NT2/D1 (cell line): ENCODE measurements at places on chromosomes 6 and 20.

DNA sequence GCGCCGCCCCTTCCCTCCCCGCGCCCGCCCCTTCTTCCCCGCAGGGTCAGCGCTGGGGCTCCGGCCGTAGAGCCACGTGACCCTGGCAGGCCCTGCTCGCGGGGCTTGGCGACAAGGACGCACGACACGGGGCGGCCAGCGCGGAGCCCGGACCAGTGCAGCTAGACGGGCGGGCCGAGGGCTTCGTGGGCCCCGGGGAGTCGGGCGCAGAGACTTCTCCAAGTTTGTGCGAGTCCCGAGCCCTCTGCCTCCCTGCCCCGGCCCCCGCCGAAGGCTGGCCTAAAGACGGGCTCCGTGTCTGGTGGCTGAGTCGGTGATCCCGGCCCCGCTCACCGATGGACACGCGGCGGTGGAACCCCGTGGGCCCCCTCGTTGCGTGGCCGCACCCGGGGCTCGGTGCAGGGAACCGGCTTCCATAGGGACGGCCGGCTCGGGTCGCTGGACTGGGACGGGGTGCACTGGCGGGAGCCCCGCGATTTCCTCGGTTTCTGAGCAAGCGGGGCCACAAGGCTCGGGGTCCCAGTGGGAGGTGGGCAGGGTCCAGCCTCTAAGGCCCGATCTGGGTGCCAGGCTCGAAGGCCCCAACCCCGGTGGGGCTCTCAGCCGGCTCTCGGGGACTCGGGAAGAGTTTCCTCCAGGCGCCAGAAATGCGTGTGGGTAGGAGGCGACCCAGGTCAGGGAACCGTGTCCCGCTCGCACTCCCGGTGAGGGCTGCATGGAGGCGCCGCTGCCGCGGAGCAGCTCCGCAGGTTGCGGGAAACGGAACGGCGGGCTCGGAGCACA is 452 bp upstream of the GATA5 start:
- no peak for DNase-seq

DNA sequence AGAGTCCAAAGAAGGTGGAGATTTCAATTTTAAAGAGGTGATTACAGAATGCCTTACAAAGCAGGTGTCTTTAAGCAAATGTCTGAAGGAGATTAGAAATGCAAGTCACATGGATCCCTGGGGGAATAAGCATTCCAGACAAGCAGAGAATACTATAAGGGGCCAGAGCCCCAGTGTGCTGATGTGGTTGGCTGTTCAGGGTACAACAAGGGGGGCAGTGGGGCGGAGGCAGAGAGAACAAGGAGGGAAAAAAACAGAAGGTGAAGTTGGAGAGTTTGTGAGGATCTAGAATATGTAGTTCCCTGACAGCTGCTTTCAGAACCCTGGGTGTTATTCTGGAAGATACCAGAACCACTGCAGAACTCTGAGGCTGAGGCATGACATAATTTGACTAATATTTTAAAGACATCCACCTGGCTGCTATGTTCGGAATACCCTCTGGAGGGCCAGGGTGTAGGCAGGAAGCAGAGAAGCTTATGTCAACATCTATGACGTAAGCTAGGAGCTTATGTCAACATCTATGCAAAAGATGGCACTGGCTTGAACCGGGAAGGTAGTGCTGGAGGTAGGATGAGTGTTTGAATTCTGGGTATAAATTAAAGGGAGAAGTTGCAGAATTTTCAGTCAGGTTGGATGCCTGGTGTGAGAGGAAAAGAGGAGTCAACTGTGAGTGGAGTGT is 276.3 kb upstream of the AGPAT4 start:
- DNase-seq = no peak

GRCh38 chr6:13048113-13048512 is 280.2 kb downstream of the TBC1D7 start:
- no peak for DNase-seq

- DNase-seq = no peak
Measured at GRCh38 chr6:49805246-49805645, 18.2 kb upstream of the PGK2 start.

DNA sequence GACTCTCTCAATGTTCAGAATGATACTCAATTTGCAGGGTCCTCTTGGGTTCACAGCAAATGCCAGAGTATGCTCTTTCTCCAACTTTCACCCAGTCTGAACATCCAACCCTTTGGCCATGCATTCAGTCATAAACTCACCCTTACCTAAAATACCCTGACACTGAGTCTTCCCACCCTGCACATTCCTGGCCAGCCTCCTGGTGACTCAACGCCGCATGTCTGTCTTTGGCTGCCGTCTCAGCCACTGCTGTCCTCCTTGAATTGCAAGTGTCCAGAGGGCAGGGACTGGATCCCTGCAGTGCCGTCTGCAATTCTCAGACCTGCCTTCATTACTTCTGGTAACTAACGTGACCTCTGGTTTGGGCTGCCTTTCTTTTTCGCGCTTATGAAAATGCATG is 593.4 kb downstream of the QKI start:
- DNase-seq = no peak

- DNase-seq = no peak
Measured at GRCh38 chr6:117118490-117118889, 146.9 kb upstream of the VGLL2 start.

DNA sequence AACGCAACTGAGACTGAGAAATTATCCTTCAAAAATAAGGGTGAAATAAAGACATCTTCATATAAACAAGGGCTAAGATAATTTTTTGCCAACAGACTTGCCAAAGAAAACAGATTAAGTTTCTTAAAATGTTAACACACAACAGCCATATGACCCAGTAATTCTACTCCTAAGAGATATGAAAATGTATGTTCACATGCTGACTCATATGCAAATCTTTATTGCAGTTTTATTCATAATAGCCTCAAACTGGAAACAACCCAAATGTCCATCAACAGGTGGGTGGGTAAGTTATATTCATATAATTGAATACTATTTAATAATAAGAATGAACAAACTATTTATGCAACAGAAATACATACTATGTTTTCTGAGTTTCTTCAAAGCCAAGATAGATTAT is 140.1 kb downstream of the REV3L start:
- no peak for DNase-seq

DNA sequence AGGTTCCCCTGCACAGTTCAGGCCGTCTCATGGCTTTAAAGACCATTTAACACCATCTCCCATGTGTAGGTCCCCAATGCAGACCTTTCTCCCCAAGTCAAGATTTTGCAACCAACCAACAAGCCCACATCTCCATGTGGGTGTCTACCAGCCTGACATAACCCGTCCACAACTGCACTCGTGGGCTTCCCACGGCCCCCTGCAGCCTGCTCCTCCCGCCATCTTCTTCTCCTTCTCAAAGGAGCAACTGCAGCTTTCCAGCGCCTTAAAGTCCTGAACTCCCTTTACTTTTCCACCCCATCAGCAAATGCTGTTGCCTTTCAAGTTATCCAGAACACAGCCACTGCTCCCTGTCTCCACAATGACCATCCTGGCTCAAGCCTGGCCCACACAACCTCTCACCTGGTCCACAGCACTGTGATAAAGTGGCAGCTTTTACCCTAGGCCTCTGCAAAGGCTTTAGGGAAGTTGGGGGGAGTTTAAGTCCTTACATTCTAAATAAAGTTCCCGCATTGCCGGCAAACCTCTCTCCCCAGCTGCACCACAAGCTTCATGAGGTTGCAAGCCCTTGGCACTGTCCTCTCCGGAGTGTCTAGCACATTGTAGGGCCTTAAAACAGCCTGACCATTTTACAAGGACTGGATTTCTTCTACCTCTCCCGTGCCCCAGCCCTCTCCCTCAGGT is 140.5 kb downstream of the PREX1 start:
- no peak for DNase-seq
